ENCODE measurements at places on chromosomes 6 and 20.
A peak's percentile ranks its signal among the peaks of the same experiment; 100 is the strongest.

DNA sequence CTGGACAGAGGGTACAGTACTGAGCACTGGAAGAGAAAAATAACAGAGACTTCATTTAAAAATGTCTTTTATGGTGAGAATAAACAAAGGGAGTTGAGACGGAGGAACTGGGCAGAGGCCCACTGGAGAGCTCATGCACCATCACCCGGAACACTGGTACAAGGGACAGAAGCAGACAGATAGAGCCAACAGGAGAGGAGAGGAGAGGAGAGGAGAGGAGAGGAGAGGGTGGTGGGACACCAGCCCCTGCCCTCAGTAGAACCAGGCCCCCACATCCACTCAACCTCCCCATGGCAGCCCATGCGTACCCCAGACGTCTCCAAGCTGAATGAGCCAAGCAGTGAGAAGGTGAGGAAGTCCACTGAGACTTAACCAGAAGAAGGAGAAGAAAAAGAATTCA lies 390.5 kb upstream of the CNR1 start:
- no peak for DNase-seq

GRCh38 chr20:19336631-19337030 lies 124.2 kb downstream of the SLC24A3 start:
- DNase-seq: no peak

DNA sequence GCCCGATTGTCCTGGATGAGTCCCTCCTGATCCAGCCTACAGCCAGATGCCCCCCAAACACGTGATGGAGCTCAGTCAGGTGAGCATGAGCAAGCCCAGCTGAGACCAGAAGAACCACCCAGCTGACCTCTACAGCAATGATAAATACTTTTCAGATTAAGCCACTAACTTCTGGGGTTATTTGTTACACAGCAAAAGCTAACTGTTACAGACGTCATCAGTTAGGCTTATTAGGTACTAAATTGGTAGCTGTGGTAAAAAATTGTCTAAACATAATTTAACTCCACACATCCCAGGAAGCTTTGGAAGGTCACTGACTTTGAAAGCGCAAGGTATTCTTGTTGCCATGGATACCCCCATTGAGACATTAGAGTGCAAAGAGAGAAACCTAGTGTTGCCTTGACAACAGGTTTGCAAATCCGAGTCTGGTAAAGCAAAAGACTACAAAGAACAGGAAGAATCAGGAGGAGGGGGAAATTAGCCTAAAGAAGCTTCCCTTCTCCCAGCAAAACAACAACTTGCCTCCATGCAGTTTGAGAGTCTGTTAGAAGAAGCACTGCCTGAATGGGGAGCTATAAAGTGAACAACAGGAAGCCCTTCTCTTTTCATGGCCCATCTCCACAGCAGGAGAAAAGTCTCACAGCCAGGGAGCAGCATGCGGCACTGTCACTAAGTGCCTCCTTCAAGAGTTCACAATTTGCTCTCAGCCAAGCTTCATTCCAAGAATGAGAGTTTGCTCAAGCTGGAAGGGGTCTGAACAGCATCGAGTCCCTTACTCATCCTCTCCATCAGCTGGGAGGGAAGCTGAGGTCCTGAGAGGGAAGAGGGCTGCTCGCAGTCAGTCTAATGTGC lies 41.7 kb upstream of the ZNF831 start:
- no peak for DNase-seq

- no peak for DNase-seq
Measured at GRCh38 chr20:43442282-43442880, 15.3 kb upstream of the SRSF6 start.

GRCh38 chr6:126537061-126537816 lies 197.3 kb downstream of the CENPW start:
- no peak for DNase-seq

- no peak for DNase-seq
Measured at GRCh38 chr6:33290459-33290858, 1.1 kb downstream of the PFDN6 start.

DNA sequence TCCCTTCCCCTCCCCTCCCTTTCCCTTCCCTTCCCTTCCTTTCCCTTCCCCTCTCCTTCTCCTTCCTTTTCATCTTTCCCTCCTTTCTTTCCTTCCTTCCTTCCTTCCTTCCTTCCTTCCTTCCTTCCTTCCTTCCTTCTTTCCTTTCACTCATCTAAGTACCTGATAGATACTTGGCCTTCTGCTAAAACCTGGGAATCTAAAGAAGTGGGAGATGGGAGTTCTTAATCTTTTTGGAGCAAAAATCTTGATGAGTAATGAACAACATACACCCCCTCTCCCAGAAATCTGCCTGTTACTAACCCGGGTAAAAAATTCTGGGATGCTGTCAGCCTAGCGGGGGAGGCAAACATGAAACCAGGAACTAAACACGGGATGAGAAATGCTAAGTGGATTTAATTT lies 100.7 kb downstream of the VEGFA start:
- no peak for DNase-seq

DNA sequence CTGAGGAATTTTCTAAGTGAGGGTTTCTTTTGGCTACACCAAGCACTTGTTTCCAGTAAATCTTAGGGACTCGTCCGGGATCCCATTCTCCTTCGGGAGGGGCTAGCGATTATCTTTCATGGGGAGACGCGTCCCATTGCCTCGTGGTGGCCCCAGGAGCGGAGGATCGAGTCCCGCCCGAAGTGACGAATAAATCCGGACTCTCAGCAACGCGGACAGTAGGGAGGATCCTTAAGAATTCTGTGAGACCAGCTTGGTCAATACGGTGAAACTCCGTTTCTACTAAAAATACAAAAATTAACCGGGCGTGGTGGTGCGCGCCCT lies 69.1 kb upstream of the PRSS16 start:
- no peak for DNase-seq

DNA sequence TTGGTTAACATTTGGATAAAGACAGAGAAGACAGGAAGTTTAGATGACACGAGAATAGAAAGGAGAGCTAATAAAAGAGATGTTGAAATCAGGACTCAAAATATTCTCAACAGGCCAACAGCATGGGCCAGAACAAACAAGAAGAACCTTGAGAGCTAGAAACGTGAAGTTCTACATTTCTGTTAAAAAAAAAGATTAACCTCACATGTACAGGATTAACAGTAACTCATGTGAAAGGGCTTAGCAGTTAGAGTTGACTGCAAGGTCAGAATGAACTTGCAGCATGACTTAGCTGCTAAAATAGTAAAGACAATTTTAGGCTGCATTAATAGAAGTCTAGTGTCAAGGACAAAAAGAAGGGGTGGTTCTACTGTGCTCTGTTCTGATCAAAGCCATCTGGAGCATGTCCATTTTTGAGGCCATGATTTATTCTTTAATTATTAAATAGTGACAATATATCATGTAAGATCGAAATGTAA lies 331.1 kb upstream of the HSF2 start:
- no peak for DNase-seq

DNA sequence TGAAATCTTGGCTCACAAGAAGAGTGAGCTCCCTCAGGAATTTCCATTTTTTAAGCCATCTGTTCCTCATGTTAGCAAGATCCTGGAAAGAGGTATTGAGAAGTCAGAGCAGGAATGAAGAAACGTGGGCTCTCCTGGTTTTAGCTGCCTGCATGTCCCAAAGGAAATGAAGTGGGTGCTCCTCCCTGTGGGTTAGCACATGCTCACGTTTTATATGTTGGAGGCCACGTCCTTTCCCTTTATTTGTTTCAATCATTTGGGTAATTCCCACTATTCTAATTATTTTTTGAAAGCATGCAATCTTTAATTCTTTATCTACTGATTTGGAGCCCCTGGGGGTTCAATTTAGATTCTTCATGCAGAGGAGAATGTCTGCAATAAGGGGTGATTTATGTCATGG lies 4.3 kb upstream of the MAP3K4 start:
- no peak for DNase-seq

GRCh38 chr20:57787990-57788781 lies 78.4 kb upstream of the PMEPA1 start:
- DNase-seq: no peak

DNA sequence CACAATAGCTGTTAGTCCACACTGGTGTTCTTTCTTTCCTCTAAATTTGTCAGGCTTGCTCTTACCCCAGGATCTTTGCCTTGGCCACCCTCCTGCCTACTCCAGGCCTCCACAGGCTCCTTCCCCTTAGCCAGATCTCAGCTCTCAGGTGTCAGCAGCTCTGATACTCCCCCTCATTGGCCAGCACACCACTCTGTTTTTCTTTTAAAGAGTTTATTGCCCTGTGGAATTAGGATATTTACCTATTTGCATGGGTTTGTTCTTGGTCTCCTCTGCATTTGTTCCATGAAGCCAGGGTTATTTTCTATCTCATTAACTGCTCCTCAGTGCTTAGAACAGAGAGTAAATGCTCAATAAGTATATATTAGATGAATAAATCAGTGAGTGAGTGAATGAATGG lies 36.8 kb downstream of the GCNT2 start:
- no peak for DNase-seq

DNA sequence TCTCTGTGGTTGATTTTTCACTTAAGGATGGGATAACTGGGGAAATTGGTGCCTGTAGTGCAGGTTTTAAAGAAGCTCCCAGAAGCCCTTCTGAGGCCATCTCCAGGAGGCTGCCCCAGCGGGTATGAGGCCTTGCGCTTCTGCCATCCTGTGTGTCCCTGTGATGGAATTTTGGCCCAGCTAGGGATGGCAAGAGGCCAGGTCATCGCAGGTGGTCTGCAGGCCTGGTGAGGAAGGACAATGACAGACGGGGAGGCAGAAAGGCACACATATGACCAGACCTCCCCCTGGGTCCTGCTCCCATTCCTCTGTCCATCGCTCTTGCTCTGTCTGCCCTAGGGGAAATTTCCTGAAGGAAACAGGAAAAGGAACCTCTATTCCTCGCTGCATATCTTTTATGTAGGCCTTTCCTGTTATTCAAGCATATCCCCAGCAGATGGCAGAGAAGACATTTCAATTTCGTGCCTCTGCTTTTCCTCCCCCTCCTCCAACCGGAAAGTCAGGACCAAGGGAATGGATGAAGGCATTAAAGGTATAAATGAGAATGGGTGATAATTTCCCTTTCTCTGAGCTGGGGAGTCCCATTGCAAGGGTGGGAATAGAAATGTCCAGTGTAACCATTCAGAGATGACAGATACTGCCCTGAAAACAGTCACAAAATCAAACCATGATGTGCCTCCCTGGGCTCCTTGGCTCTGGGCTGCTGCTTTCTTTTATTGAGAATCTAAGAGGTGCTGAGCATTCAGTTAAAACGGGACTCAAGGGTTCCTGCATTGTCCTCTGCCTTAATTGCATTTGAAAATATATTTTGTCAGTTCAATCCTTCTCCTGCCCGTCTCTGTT lies 17.6 kb upstream of the HLA-F start:
- DNase-seq: peak; percentile 13

GRCh38 chr20:38520261-38520660 lies 47.6 kb downstream of the RALGAPB start:
- no peak for DNase-seq

DNA sequence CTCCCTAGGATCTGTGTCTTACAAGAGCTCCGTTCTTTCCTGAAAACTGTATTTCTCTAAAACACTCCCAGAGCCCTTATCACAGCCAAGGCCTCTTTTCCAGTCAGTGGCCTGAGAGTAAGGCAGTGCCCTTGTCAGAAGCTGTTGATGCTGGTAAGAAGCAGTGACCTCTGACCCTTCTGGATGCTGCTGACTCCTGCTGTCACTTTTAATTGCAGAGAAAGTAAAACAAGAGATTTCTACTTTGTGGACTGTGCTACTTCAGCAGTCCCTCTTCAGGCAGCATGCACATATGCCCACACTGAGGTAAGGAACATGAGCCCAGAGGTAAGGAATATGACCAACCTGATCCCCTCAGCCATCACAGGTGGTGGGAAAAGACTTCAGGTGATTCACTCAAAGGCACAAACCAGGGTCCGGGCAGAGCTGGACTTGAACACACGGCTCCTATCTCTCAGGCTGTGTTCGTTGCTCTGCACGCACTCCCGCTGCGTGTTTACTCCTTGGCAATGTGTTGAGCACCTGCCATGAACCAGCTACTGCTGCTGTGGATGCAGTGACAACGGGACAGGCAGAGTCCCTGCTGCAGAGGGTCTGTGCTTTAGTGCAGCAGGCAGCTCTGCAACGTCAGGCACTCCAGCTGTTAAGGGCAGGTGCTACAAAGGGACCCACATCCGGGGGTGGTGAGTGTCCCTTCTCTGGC lies 201.9 kb upstream of the CST7 start:
- no peak for DNase-seq

DNA sequence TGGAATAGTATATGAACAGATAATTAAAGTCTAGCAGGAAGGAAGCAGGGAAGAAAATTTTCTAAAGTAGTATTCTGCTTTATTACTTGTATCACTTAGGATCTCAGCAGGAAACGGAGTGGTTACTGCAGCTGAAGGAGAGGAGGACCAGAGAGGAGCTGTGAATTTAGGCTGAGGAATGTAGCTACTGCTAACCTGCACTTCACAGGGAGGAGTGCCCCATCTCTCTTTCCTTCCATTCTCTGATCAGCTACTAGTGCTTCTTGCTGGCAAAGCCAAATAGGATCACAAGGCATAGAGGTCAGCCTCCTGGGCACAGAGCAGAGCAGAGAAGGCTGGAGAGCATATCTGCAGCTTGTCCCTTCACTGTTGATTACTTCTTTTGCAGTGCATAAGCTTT lies 205.3 kb upstream of the ASCC3 start:
- no peak for DNase-seq

GRCh38 chr6:118216751-118217150 lies 309.7 kb downstream of the SLC35F1 start:
- no peak for DNase-seq

DNA sequence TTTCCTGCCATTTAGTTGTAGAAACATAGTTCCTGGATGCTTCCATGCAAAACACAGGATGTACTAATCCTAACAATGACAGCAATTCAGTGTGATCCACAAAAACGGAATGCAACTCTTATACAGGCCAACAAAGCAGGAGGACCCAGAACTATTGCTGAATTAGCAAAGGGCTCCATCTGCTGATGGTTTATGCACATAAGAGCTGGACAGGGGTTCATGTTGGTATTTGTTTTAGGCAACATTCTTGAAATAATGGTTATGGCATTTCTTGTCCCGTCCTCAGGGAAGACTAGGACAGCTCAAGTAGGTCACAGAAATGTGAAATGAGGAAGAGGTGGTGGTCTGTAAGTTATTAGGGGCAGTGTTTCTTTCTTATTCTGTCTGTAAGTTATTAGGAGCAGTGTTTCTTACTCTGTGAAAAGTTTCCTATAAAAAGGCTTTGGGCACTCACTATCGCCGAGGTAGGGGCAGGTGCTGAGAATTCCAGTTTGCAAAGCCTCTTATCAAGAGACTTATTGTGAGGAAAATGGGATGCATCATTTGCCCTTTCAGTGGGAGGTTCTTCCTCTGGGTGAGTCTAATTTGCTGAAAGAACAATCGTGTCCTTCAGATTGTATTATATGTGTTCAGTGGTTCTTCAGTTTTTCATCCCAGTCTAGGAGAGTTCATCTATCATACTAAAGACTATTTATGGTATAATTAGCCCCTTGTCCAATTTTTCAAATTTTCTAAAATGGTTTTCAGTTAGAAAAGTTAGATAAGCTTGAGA lies 171.1 kb downstream of the MCHR2 start:
- peak; percentile 33 for DNase-seq

DNA sequence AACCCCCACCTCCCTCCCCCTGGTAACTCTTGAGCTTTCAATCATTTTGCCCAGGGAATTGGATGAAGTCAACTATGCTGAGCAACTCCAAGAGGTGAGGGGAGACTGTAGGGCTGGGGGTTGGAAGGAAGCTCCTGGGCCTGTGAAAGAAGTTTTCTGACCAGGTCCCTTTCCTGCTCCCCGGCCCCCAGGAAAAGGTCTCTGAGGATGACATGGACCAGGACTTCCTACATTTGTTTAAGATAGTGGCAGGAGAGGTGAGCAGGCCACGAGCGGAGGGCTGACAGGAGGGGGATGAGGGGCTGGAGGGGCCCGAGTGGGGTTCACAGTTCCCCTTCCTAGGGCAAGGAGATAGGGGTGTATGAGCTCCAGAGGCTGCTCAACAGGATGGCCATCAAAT lies 21.8 kb downstream of the CAPN11 start:
- DNase-seq: no peak

All from AG09309 (cell line).